ENCODE measurements at places on chromosomes 7 and 10.

- no peak for DNase-seq
Measured at GRCh38 chr7:126635545-126635944, 617.2 kb downstream of the GRM8 start.

- DNase-seq = no peak
Measured at GRCh38 chr7:85508642-85509410, 322.0 kb upstream of the SEMA3D start.

- DNase-seq = no peak
Measured at GRCh38 chr7:43303740-43304241, 191.3 kb downstream of the HECW1 start.

DNA sequence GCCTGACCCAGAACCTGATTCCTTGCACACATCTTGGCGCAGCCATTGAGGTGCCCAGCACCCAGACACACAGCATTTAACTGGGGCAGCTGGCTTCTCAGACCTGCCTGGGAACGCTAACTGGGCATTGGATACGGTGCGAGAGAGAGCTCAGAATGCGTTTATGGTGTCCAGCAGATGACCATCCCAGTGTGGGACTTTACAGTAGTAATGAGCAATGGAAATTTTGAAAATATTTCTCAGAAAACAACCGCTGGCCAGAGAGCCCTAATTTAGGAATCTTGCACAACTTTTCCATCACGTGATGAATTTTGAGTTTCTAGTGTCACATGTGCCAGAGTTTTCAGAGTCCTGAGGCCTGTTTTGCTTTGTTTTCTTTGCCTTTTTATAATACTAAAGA lies 78.2 kb upstream of the SEC61G start:
- DNase-seq = no peak

GRCh38 chr7:44697136-44698045 lies 51.3 kb upstream of the ZMIZ2 start:
- no peak for DNase-seq

DNA sequence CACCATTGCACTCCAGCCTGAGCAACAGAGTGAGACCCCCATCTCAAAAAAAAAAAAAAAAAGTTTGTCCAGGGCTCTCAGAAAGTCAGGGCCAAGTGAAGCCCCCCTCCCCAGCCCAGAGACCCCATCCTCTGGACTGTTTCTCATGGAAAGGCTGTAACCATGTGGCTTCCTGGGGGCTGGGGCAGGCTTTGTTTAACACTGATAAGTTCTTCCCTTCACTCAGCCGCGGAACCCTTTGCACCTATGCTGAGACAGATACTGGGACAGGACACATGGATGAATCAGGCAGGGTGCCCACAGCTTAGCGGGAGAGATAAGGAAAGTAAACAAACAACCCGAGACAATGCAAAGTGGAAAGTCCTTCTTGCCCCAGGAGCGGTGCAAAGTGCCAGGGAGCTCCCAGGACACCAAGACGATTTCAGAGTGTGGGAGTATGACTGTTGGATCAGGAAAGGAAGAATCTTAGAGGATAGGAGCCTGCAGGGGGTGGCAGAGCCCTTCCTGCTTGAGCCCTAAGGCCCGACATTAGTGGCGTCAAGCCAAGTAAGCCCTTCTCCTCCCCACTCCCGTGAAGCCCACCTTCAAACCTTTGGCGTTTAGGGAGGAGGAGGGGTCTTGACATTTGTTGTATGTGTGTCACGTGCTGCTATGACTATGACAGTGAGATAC lies 11.6 kb downstream of the MLXIPL start:
- no peak for DNase-seq

- no peak for DNase-seq
Measured at GRCh38 chr7:47625861-47626715, 44.2 kb upstream of the TNS3 start.

GRCh38 chr7:149281508-149282330 lies 19.7 kb downstream of the ZNF783 start:
- DNase-seq = no peak

- DNase-seq = no peak
Measured at GRCh38 chr10:78851647-78852046, 217.1 kb upstream of the ZMIZ1 start.

DNA sequence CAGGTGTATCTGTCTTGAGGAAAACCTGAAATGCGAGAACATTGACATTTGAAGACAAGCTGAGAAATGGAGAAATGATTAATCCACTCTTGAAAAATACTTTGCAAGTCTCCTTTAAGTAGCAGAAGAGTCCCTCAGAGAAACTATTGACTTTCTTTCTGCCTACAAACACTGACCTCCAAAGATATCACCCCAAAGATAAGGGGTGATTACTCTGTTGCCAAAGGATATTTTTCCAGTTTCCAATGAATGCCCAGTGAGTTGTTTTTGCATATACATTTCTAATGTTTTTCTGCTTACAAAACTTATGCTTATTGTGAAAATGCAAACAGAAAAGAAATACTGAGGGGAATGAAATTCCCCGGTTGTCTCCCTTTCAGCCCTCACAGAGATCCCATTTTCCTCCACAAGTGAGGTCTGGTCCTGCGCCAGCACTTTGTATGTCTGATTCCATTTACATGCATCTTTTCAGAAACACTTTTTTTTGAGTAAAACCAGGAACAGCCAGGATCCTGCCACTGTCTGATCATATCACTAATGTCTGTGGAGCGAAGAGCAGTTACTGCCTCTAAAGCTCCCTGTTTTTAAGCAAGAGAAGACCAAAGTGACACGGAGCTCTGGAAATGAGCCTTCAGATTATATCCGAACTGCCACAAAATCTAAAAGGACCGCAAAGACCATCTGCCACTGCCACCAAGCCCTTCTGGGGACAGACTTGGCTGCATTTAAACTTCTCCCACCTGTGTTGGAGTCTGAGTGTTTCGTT lies 82.9 kb upstream of the PDCD4 start:
- DNase-seq = no peak

DNA sequence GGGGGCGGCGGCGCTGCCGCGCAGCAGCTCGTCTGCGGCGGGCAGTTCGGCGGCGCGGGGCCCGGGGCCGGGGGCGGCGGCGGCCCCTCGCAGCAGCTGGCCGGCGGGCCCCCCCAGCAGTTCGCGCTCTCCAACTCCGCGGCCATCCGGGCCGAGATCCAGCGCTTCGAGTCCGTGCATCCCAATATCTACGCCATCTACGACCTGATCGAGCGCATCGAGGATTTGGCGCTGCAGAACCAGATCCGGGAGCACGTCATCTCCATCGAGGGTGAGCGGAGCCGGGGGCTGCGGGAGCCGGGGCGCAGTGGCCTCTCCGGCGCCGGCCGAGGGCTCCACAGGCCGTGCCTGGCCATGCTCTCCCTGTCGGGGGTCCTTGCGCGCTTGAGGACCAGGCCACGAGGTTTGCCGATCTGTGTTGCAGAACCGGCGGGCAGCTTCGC lies 548 bp downstream of the AGAP3 start:
- DNase-seq = peak; percentile 26

- DNase-seq = no peak
Measured at GRCh38 chr7:36284456-36285090, 105.1 kb upstream of the ANLN start.

- DNase-seq = no peak
Measured at GRCh38 chr10:128814782-128815181, 652.3 kb upstream of the MGMT start.

DNA sequence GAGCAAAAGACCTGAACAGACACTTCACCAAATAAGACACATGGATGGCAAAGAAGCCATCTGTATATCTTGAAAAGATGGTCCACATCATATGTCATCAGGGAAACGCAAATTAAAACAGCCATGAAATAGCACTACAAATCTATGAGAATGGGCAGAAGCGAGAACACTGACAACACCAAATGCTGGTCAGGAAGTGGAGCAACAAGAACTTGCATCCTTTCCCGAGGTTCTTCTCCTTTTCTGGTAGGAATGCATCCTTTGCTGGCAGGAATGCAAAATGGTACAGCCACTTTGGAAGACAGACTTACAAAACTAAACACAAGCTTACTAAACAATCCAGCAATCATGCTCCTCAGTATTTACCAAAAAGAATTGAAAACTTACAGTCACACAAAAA lies 60.0 kb downstream of the PIK3AP1 start:
- no peak for DNase-seq

GRCh38 chr7:451255-452225 lies 68.1 kb downstream of the PDGFA start:
- DNase-seq = no peak

GRCh38 chr10:16843252-16843870 lies 26.1 kb upstream of the RSU1 start:
- peak; percentile 82 for DNase-seq

- no peak for DNase-seq
Measured at GRCh38 chr7:47670729-47671128, 88.8 kb upstream of the TNS3 start.

GRCh38 chr7:82087099-82087498 lies 317.3 kb upstream of the HGF start:
- DNase-seq = no peak

DNA sequence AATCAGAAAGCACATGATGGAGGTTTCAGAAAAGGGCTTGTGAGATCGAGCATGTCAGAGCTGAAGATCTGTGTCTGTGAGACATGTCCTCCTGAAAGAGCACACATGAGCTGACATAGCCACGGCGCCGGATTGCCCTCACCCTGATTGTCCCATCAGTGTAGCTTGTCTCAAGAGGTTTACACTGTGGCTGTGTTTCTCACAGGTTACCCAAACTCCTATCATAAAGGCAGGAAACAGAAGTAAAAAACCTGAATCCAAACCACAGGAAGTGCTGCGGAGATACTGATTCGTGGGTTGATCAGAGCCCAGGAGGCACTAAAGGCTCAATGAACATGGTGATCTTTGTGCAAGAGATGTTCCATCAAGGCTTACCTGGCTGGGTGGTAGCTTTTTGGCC lies 3.9 kb upstream of the ATP6V0E2 start:
- peak; percentile 76 for DNase-seq

DNA sequence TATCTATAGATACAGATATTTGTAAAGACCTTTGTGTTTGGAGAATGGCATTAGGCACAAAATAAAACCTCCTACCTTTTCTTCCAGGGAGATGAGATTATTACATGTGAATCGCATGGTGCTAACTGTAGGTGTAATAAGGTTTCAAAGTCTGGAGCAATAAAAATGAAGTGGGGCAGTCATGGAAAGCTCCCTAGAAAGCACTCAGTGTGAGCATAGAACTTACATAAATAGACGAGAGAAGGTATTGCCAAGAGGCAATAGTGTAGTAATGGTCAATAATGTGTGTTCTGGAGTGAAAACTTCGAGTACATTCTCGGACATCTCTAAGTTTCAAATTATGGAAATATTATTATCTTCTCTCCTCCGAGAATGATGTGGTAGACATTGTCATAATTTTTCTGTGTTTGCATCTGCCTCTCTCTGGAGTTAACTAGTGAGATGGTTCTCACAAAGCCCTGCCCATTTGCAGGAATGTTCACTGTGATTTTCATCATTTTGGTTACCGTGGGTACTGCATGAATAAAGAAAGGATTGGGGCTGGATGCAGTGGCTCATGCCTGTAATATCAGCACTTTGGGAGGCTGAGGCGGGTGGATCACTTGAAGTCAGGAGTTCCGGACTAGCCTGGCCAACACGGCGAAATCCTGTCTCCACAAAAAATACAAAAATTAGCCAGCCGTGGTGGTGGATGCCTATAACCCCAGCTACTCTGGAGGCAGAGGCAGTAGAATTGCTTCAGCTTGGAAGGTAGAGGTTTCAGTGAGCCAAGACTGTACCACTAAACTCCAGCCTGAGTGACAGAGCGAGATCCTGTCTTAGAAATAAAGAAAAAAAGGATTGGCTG lies 10.6 kb downstream of the VIM start:
- DNase-seq = peak; percentile 63

- no peak for DNase-seq
Measured at GRCh38 chr10:23362069-23362830, 17.7 kb upstream of the C10orf67 start.

DNA sequence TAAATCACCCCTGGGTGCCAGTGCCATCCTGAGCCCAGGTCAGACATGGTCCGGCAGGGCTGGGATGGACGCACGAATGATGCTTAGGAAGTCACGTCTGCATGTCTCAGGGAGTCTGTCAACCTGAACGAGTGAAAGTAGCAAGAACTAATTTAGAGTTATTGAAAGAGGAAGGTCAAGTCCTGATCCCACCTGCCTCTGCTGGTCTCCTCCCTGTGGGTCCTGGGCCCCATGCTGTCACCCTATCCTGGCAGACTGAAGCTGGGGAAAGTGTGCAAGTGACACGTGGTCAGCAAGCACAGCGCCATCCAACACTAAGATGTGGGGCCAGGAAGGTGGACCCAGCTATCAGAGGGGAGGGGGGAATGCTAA lies 26.1 kb upstream of the GRID1 start:
- DNase-seq = no peak

- DNase-seq = no peak
Measured at GRCh38 chr7:17832242-17832641, 108.1 kb downstream of the SNX13 start.

GRCh38 chr10:70378122-70378521 lies 4.3 kb downstream of the LRRC20 start:
- no peak for DNase-seq

GRCh38 chr7:99203092-99203491 lies 4.8 kb downstream of the KPNA7 start:
- DNase-seq = no peak

DNA sequence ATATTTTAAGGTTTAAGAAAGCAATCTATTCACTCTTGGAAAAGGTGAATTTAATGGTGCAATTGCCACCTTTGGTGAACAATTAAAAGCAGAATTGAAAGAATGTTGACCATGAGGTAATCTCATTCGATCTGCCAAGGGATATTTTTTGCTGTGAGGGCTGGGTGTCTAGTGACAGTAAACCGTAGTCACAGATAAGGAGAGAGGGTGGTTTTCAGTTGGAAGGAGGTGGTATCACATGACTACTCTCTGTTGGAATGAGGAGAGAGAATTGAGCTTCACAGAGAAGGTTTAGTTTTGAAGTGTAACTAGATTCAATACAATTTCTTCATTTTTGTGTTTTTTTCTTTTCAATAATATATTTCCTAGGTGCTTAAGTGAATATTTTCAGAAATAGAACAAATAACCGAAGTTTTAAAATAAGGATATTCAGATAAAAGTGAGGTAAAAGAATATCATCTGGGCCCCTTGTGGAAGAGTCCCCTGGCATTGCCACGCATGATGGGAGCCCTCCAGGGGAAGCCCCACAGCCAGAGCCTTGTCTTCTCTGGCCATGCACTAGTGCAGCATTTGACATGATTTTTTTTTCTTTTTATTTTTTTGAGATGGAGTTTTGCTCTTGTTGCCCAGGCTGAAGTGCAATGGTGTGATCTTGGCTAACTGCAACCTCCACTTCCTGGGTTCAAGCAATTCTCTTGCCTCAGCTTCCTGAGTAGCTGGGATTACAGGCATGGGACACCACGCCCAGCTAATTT lies 73.4 kb downstream of the GPR141 start:
- DNase-seq = no peak

GRCh38 chr7:70037171-70037933 lies 439.1 kb downstream of the AUTS2 start:
- DNase-seq = no peak
